ENCODE measurements at places on chromosomes 7 and 10.

DNA sequence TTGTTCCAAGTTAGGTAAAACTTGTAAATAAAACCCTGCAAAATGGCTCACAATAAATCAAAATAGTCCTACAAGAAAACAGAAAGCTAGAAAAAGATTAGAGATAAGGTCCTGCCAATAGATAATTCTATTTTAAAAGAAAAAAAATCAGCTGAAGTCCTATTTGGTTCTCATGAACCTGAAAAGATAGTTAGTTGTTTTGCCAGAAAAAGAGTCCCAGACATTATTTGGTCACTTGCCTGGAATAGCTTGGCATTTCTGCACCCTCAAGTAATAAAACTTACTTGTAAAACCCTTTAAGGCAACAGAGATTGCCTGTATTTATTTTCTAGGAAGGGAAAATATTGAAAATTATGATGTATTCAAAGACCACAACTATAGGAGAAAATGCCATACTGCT is 47.7 kb downstream of the LRRN3 start:
- no peak for DNase-seq

- peak; percentile 8 for DNase-seq
Observed at GRCh38 chr7:155425887-155426286, 32.0 kb upstream of the EN2 start.

GRCh38 chr7:30791114-30791513 is 19.9 kb downstream of the MINDY4 start:
- DNase-seq = peak; percentile 39

GRCh38 chr10:74314166-74314565 is 163.1 kb downstream of the ADK start:
- DNase-seq = no peak

DNA sequence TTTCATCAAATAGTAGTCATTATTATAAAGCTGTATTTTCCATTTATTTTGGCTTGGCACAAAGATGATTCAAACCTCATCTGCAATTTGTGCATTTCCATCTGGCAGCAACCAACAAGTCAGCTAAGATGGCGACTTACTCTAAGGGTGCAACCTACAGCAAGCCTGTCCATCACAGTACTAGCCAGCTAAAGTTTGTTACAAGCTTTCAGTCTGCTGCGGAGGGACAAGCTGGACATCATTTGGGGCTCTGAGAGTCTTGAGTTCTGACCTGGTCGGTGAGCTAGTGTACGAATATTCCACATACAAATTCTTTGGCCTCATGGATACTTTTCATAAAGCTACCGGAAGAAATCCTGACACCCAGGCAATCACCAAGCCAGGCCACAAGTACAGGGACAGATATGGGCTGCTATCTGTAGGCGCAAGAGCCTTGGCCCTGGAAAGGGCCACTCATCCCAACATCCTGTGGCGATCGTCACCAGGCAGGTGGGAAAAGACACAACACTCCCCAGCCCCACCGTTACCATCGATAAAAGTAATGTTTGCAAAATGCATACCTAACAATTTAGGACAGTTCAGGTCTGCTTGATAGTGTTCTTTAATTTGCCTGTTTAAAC is 307.6 kb downstream of the SKIDA1 start:
- DNase-seq = no peak

GRCh38 chr10:53833908-53834307 is 967.1 kb downstream of the PCDH15 start:
- no peak for DNase-seq

- no peak for DNase-seq
Observed at GRCh38 chr7:151647006-151647405, 127.3 kb upstream of the RHEB start.

DNA sequence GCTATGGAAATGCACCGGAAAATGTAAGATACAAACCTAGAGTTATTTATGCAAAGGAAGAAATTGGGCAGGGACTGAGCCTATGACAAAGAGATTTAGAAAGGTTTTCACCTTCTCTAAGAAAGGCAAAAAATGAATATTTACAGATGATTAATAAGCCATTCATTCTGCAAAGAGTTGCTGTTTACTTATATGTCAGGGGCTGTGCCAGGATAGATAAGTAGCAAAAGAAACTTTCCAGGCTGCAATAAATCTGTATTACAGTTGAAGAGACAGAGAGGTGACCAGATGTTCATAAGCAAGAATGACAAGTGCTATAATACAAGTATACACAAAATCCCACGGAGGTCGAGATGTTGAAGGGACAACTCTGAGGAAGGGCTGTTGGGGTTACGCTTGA is 299.6 kb downstream of the CALN1 start:
- DNase-seq = no peak

- DNase-seq = no peak
Observed at GRCh38 chr7:7529328-7529727, 6.3 kb downstream of the COL28A1 start.

GRCh38 chr10:110172155-110172554 is 35.2 kb upstream of the MXI1 start:
- DNase-seq = no peak

- DNase-seq = no peak
Observed at GRCh38 chr7:105399043-105399725, 10.5 kb upstream of the SRPK2 start.

DNA sequence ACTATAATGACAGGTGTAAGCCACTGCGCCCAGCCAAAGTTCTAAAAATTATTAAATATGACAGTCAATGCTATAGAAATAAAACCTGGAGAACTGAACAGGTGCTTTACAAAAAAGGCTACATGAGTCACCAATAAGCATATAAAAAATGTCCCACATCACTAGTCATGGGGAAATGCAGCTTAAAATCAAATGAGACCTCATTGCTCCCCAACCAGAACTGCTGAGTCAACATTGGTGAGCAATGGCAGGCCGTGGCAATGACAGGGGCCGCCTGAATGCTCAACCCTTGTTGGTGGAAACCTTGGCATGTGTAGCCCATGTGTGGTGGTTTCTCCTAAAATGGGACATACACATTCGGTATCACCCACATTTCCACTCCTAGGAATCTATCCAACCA is 352.3 kb upstream of the KLF6 start:
- no peak for DNase-seq

DNA sequence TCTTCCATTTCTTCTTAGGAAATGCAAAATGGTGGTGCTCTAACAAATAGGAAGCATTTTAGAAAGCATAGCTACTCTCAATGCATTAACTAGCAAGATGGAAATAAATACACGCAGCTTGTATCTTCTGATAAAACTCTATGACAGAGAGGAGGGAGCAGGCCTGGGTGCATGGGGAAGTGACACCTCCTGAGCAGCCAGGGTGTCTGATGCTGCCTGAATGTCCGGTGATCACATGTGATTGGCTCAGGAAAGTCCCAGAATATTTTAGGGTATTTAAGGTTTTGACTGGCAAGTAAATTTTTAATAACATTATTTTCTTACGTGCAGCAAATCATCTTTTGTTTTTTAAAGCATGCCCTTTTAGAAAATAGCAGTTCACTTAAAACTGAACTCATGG is 261.0 kb upstream of the KLF6 start:
- no peak for DNase-seq
